ENCODE measurements at places on chromosomes 1 and 21.

- no peak for DNase-seq
These were observed 6.4 kb downstream of the OR2C3 start for GRCh38 chr1:247529771-247530355.

GRCh38 chr1:15178571-15179484, 25.3 kb downstream of the TMEM51 start:
- no peak for DNase-seq

- DNase-seq = peak; percentile 64
These were observed 5.8 kb upstream of the MX1 start for GRCh38 chr21:41419921-41420862.

- DNase-seq = no peak
These were observed 47.9 kb upstream of the GNG4 start for GRCh38 chr1:235697508-235697907.

GRCh38 chr1:204971517-204972336, 71.3 kb upstream of the CNTN2 start:
- no peak for DNase-seq

DNA sequence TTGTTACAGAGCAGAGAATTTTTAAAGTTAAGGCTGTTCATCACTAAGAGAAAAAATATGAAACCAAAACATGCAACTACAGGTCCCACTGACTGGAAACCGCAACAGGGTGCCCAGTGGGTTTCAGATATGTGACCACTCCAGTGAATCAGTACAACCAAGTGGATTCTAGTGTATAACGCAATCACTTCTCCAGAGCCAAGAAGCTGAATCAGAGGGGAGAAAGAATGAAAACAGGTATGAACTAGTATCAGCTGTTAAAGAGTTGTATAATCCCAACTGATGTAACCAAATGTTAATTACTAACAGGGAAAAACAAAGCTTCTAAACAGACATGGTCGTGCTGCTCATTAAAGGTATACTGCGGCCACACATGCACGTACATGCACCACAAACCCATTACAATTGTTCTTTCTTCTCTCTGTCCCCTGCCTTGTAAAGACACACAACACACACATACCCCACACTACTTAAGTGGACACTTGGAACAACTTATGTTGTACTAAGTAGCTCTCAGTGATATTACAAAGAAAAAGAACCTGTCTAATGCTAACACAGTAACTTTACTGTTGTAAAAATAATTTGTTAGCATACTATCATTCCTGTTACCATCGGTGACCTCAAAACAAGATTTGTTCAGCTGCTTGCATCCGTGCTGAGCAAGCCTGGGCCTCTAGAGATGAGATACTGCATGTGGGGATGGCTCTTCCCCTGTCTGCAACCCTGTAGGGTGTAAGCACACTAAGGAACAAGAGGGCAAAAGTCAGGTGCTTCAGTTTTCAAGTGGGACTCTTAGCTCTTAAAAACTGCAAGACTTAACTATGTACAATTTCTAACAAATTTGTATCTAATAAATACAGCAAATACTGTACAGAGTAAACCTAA, 74.2 kb downstream of the PTPN14 start:
- no peak for DNase-seq

- no peak for DNase-seq
These were observed 143.1 kb downstream of the PHTF1 start for GRCh38 chr1:113616156-113616555.

- no peak for DNase-seq
These were observed 45.3 kb downstream of the ZSCAN20 start for GRCh38 chr1:33517596-33518250.

DNA sequence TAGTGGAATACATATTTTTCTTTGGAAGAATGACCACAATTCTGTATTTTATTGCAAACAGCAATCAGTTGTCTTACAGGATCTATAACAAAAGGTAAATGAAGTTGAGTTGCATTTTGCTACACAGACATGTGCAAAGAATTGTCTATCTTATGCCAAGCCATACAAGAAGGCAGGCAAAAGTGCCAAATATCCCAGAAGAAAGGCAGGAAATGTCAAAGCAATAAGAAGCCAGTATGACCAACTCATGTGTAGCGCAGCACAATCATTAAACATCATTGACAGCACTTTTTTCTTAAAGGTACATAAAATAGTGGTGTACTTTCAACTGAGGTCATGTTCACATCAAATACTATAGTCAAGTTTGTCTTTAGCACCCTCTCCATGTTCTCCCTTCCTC, 42.7 kb downstream of the NIBAN1 start:
- no peak for DNase-seq

DNA sequence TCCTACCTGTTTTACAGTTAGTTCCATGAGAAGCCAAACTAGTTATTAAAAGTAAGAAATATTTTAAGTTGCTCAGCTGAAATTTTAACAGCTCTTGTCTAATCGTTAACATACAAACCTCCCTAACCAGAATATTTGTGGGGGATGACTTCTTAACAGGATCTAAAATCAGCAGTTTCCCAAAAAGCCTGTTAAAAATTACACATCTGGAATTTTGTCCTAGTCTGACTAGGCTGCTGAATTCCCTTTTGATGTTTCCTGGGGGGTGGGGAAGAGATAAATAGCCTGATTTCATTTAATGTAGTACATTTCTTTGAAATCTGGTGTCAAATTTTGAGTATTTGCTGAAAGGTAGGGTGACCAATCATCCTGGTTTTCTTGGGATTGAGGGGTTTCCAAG, 78.8 kb upstream of the ARHGAP29 start:
- no peak for DNase-seq

- DNase-seq = no peak
These were observed 24.2 kb downstream of the OSBPL9 start for GRCh38 chr1:51641096-51641495.
